ENCODE measurements at places on chromosomes 12 and 14. TPM values are rescaled to one million over a fixed set of nuclear protein-coding genes. Genes with fewer than 3 reads are reported as not detected.

GRCh38 chr12:2309647-2310046 is 256.9 kb downstream of the CACNA1C start:
- no peak for DNase-seq

- no peak for DNase-seq
Measured at GRCh38 chr12:21776175-21776574, 1.7 kb upstream of the KCNJ8 start.

The CFAP54 gene
- not detected for total RNA-seq

The VRK1 gene
- 8.7 TPM for total RNA-seq

The SDSL gene
- 5.5 TPM for total RNA-seq

DNA sequence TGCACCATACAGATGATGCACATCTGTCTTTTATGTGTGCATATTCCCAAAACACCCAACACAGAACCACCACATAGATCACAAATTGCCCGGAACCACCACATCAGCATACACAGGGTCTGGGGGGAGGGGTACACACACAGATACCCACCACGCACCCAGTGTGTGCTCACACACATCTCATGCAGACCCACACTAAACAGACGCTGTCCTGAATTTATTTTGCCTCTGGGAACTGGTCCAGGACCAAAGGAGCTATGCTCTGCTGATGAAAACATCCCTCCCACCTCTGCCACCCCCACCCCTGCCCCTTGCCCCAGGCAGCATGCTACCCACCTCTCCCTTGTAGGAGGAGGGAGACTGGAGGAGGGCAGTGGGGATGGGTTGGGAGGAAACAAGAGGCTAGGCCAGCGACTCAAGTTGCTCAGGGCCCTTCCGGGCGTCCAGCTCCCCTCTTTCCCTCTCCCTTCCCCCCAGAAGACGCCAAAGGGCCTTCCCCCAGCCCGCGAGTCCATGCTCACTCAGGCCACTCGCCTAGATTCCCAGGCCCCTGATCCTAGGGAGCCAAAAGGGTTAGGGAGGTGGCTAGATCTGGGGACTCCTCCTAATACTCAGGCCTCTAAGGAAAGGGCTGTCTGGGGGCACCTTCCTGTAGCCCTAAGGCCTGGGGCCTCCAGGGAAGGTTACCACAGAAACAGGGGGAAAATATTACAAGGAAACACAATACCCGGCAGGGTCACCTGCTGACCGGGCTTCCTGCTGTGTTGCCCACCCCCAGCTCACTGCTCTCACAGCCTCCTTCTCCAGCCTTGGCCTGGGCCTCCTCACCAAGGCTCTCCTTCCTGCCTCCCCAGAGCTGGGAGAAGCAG is 3.1 kb downstream of the HDAC7 start:
- DNase-seq: no peak

GRCh38 chr14:100609941-100610391 is 22.7 kb upstream of the BEGAIN start:
- DNase-seq: no peak

The BEST3 gene
- not detected for total RNA-seq

The OVCH1 gene
- total RNA-seq: 0.19 TPM

DNA sequence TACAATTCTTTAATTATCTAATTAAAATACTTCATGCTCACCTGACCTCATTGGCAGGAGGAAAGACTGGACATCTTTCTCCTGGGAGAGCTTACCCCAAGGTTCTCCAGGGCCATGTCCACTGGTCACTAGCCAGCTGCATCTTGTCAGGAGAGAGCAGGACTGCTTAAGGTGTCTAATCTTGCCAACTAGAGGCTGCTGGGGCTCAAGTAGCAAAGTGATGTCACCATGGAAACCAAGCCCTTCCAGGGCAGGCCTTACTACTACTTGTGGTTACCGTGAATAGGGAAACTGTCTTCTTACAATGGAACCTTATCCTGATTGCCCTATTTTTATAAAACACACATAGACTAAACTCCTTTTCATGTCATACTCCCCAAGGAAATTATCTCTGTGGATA is 376.4 kb downstream of the SNAPC1 start:
- no peak for DNase-seq

DNA sequence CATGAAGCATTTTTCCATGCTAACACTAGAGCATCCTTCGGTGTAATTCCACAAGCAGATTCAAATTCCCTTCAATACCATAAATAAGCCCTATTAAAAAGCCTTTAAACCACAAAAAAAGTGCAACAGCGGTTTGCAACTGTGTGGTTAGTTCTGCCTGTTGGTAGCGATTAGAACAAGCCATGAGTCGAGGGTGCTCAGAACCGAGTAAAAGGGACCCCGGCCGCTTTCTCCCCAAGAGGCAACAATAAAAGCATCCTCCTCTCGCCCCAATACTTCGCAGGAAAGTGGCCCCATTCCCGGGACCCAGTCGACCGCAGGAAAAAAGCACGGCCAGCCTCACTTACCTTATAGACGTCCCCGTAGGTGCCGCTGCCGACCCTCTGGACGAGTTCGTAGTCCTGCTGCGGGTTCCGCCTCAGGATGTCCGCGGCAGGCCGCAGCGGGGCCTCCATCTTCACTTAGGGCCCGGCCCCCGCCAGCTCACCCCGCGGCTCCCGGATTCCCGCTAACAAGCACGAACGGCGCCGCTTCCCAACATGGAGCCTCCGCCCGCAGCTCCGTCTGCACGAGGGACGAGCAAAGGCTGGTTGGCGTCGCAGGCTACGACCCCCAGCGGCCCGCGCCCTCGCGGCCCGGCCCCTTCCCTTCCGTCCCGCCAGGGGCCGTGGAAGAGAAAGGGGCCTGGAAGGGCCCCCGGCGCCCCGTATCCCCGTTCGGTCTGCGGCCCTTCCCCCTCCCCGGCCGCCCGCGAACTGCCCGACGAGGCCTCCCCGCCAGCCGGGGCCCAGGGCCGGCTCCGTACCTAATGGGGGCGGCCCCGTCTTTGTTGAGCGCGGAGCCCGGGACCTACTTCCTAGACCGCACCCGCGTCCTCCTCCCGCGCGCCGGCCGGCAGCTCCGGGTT is 521 bp downstream of the MAP4K5 start:
- DNase-seq: no peak

The BCL7A gene
- total RNA-seq: 21.2 TPM

DNA sequence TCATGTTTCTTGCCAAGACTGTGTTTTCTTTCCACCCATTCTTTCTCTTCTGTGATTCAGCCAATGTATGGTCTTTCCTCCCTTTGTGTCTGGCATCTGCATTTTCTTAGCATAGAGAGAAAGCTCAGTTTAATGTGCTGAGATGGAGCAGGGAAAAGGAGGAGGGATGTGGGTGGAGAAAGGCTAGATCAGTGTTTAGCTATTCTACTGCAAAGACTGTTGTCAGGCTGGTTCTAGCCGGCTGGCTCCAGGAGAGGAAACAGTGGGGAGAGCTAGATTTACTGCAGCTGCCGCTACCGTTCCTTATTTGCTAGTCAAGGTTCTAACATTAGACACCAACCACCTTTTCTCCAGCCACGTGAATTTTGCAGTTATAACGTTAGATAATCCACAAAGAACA is 5.2 kb upstream of the RIMKLB start:
- DNase-seq: no peak

GRCh38 chr12:48819986-48820725 is 1.9 kb downstream of the CACNB3 start:
- DNase-seq: no peak

The CLECL1 gene
- not detected for total RNA-seq

All from right atrium auricular region (tissue), 2 donors.